ENCODE measurements at places on chromosomes 3 and 15. TPM values are rescaled to one million over a fixed set of nuclear protein-coding genes. Genes with fewer than 3 reads are reported as not detected.

Gene CHDH
- total RNA-seq = 10.8 TPM

DNA sequence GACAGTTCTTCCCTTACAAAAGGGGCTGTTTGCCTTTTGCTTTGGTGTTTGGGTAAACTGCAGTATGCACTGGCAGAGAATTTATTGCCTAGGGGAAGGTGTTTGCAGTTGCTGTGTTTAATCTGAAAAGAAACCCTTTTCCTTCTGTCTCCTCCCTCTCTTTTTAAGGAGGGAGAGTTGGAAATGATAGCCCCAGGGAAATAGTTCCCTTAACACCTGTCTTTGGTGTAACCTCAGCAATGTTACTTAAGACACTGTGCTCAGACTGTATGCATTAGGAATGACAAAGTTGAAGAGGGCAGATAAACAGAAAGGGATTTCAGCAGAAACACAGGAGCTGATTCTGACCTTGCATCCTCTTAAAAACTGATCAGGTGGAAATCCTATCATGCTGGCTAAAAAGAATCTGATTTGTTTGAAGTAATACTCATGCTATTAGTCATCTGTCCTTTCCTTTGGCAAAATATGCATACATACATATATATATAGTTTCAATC lies 125.4 kb downstream of the TP63 start:
- H3K27ac ChIP-seq = no peak overlapping the region
- H3K4me1 ChIP-seq = no peaks in the 10 kb centered on the region
- no peaks in the 10 kb centered on the region for H3K36me3 ChIP-seq
- H3K27me3 ChIP-seq = no peaks in the 10 kb centered on the region

DNA sequence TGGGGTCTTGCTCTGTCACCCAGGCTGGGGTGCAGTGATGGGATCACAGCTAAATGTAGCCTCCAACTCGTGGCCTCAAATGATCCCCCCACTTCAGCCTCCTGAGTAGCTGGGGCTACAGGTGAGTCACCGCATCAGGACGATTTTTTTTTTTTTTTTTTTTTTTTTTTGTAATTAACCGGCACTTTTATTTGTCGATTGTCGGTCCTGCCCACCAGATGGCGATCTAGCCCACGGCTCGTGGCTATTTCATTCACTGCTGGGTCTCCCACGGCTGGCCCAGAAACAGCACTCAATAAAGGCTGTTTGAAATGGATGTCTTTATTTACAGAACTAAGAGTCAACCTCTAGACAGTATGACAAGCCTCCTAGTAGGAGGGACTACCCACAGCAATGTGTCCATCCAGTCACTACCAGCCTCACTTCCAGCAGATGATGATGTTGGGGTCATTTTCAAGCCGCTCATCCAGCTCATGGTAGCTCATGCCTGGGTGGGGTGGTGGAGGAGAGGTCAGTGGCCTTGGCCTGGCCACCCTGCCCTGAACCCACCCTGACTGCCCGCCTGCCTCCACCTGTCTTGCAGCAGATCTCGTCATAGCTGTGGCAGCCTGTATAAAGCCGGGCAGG lies 1.8 kb upstream of the ZMYND10 start:
- no peak for DNase-seq
- peaks cover 8% of the 10 kb centered on the region for H3K36me3 ChIP-seq
- H3K4me1 ChIP-seq = peaks cover 11% of the 10 kb centered on the region
- no peaks in the 10 kb centered on the region for H3K27me3 ChIP-seq

DNA sequence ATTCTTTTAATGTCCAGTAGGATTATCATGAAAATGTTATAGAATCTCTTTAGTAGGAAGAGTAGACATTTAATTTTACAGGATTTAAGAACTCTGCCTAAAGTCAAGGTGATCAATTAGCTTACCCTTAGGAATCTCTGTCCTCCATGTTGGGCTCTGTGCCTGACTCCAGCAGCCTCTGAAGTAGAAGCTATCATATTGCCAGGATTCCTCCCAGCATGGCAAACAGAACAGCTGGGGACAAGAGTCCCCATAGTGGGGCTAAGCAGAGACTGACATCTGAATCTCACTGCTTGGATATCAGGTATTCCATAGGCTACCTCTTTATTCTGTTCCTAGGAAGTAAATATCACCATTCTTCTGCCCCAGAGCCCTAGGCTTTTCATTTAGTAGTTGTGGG lies 1.5 kb downstream of the SLC15A2 start:
- H3K27ac ChIP-seq = no peak overlapping the region
- no peaks in the 10 kb centered on the region for H3K36me3 ChIP-seq
- DNase-seq = no peak
- H3K27me3 ChIP-seq = no peaks in the 10 kb centered on the region
- no peaks in the 10 kb centered on the region for H3K4me1 ChIP-seq

DNA sequence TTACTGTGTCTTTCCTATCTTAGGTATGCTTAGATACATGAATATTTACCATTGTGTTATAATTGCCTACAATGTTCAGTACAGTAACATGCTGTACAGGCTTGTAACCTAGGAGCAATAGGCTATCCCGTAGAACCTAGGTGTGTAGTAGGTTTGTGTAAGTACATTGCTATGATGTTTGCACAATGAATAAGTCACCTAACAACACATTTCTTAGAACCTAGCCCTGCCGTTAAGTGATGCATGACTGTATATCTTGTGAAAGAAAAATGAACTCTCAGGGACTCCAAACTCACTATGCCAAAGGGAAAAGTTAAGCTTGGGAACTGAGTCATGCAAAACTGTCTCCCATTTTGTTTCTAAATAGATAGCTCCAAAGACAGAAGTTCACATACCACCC lies 91.5 kb upstream of the ACP3 start:
- no peaks in the 10 kb centered on the region for H3K36me3 ChIP-seq
- no peak overlapping the region for H3K27ac ChIP-seq
- no peaks in the 10 kb centered on the region for H3K4me1 ChIP-seq
- DNase-seq = no peak
